Activated CD4-positive, alpha-beta T cell treated with anti-CD3 and anti-CD28 coated beads for 36 hours (primary cell): ENCODE measurements at places on chromosomes 6 and 20. TPM values are rescaled to one million over a fixed set of nuclear protein-coding genes. Genes with fewer than 3 reads are reported as not detected.

- H3K36me3 ChIP-seq = peaks cover 2% of the 10 kb centered on the region
- no peak overlapping the region for H3K4me3 ChIP-seq
- no peaks in the 10 kb centered on the region for H3K27me3 ChIP-seq
Observed at GRCh38 chr6:155121294-155121693, 126.2 kb downstream of the TIAM2 start.

DNA sequence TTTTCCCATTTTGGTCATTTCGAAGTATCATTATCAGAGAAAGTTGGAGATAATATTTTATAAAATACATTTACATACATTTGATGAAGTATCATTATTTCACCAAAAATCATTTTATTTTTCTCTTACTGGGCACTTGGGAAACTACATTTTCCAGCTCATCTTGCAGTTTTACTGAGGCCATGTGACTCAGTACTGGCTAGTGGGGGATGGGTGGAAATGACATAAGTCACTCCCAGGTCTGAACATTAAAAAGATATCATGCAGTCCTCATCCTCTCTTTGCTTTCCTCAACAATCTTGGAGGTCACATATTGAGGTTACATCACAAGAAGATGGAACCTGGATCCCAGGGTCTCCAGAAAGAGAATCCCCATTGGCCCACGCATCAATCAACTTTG lies 84.1 kb downstream of the CD24 start:
- no peaks in the 10 kb centered on the region for H3K36me3 ChIP-seq
- no peak for DNase-seq
- H3K27me3 ChIP-seq = peaks cover 24% of the 10 kb centered on the region
- no peaks in the 10 kb centered on the region for H3K4me1 ChIP-seq

GRCh38 chr20:9243986-9244385 lies 175.1 kb downstream of the PLCB4 start:
- no peak for DNase-seq
- no peaks in the 10 kb centered on the region for H3K36me3 ChIP-seq
- no peaks in the 10 kb centered on the region for H3K4me1 ChIP-seq

FRS3 gene
- 5.6 TPM for total RNA-seq

ZSCAN31 gene
- total RNA-seq = 1.8 TPM
